T-helper 17 cell (primary cell): ENCODE measurements at places on chromosomes 7 and 10. TPM values are rescaled to one million over a fixed set of nuclear protein-coding genes. Genes with fewer than 3 reads are reported as not detected.

Gene GPR26
- not detected for total RNA-seq

DNA sequence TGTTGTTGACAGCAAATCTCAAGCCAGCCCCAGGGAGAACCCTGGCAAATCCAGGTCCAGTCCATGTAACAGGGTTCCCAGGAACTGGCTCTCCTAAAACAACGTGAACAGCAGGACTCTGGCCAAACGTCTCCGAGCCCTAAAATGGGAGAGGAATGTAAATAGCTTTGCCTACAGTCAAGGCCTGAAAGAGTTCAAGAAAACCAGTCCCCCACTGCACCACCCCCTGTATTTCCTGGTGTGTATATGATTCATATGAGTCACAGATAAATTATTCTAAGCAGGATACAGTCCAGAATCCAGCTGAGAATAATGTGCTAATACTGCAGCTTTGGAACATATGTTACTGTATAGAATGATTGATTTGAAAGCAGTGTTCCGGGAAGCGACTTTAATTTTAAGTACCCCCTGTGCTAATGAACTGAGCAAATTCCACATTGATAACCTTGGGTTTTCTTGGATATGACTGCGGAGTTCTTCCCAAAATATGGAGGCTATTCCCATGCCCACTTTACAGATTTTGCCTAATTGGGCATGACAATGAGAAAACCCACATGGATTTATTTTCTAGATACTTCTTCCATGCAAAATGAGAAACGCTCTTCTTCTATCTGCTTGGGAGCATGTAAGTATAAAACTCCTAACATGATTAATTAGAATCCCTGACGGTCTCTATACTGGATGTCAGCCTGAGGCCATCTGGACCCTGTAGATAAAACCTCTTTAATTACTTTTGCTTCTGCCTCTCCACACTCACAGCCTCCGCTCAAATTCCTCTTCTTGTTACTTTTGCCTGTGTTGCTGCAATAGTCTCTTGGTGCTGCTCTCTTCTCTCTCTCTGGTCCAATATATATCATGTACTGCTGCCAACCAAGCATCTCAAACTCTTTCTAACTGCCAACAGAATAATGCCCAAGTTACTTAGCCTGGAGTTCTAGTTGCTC lies 50.2 kb downstream of the LAMB4 start:
- DNase-seq = no peak

GRCh38 chr7:30674420-30674819 lies 7.8 kb downstream of the CRHR2 start:
- no peak for DNase-seq

DNA sequence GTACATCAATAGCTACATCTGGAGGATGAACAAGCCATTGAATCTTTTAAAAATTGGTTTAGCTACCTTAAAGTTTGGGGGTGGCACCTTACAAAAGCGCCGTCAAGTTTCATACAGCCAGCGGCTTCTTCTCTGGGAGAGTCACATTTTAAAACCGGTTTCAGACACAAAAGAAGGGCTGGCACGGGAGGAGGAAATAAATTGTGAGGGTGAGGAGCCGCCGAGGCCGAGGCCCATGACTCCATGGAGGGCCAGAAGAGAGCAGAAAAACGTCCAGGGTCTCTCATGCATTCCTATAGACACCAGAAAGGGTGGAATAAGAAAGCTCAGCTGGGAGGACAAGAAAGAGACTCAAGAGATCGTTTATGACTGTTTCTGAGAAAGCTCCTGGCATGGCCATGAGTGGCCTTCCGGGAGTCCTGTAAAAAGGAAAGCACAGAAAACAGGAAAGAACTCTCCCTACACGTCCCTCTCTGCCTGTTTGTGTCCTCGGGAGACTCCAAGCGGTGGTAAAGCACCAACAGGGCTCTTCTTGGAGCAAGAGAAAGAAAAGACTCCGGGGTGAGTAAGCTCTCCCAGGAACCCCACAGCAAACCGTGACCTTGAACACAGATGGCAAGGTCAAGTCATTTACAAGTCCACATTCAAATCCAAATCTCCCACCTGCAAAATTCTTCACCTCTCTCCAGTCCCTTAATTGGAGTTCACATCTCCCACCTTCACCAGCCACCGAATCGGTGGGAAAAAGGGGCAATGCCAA lies 1.8 kb downstream of the FRAT2 start:
- DNase-seq = no peak

- no peak for DNase-seq
These were observed 104.4 kb upstream of the ZMIZ1 start for GRCh38 chr10:78964274-78964951.

DNA sequence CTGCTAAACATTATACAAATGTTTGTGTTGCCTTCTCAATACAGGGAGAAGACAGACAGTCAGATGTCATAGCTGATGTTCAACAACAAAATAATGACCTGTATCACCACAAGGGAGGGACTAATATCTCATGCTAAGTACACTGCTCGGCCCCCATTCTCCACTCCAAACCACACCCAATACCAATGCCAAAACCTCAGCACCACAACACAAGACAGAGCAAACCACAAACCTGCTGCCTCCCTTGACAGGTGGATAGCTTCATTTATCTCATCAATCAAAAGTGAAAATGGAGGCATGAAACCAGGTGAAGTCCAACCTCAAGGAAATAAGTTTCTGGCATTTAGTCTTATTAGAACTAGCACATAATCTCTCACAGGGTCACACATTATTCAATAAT lies 109.5 kb downstream of the PARD3 start:
- DNase-seq = no peak

DNA sequence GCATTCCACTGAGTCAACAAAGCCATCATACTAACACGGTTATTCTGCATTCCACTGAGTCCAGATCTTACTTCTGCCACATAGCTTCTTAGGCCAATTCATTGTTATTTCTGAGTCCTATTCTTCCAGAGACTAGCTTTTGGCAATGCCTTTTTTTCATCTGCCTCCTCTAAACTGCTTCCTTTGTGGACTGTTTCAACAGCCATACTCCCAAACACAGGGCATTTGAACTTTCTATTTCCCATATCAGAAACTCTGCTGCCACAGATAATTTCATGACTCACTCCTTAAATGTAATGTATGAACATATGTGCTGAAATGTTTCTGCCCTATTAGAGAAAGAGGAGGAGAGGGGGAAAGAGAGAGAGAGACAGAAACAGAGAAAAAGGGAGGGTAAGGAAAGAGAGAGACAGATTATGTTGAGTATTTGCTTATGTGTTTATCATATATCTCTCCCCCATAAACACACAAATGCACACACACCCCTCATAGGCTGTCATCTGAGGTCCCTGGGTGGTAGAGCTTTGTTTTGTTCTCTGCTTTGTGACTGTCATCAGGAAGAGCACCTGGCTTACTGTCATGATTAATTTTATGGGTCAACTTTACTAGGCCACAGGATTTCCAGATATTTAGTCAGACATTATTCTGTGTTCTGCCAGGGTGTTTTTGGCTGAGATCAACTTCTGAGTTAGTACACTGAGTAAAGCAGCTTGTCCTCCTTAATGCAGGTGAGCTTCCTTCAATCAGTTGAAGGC lies 308.0 kb upstream of the KCND2 start:
- DNase-seq = no peak

DNA sequence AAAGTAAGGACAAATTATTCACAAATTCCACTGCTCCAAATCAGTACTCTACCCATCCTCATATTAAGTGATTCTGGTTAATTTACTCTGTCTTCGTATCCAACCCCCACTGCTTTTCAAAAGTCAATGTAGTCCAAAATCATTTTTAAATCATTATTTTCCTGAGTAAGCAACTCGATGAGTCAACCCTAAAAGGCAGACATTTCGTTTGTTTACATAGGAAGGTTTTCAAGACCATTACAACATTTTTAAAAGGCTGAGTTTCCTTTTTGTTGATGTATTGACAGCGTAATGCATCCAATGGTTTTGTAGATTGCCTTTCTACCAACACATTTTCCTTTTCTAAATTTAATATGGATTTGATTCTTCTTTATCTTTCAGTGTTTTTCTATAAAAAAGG lies 523.0 kb upstream of the ANKRD30A start:
- DNase-seq = no peak

GRCh38 chr10:50788951-50789945 lies 49.5 kb downstream of the ASAH2B start:
- DNase-seq = no peak

Gene SH2D4B
- 0.18 TPM for total RNA-seq

DNA sequence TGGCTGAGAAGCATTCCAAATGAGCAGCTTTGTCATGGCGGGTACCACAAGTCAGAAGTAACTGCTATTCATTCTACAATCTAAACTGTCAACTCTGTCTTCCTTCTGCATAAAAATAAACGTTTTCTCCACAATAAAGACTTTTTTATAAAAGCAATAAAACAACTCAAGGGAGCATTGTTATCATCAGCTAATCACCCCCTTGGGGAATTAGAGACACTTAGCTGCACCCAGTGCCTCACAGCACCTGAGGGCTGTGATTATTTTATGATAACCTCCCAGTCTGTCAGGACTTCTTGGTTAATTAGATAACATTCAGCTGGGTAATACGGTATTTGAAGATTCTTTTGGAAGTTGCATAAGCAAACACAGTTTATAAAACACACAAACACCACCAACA lies 155.6 kb downstream of the PPP1R3A start:
- DNase-seq = no peak

DNA sequence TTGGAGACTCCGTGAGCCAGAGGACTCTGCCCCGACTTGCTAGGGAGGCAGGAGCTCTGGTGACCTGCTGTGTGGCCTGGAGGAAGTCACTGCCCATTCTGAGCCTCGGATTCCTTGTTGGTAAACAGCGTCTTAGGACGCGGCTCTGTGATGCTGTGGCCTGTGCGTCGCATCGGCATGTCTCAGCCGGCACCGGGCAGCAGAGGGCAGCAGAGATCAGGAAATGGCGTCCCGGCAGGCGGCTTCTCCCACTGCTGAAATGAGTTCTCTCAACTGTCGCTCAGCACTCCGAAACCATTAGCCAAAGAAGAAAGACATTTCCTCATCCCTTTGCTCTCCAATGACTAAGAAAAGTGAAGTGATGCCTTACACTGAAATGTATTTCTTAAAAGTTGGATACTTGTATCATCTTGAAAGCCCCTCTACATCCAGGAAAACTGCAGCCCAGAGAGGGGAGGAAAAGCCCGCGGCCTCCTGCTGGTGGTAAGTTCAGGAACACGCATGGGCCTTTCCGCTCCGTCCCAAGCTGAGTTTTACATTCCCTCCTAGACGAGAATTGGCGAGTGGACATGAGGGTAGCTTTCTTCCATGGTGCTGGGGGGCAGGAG lies 91.7 kb downstream of the WDR11 start:
- DNase-seq = peak; percentile 69

DNA sequence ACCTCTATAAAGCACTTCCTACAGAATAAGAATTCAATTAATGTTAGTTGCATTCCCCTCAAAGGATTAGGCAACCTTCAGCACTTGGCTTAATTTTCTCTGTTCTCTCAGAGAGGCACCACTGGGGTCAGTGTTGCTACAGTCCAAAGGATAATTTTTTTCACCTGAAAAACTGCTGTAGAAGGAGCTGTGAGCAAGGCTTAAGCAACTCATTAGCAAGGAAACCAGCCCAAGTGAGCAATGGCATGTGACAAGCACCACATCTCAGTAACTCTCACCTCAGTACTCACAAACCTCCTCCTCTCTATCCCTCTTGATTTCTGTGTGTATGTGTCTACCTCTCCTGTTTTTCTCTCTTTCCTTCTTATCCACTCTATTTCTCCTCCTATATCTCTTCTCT lies 55.9 kb downstream of the DGKI start:
- DNase-seq = no peak

Gene OR9A2
- total RNA-seq = not detected

Gene TRIM56
- total RNA-seq = 38.4 TPM

- DNase-seq = no peak
These were observed 53.5 kb upstream of the FRMD4A start for GRCh38 chr10:14384116-14384730.

DNA sequence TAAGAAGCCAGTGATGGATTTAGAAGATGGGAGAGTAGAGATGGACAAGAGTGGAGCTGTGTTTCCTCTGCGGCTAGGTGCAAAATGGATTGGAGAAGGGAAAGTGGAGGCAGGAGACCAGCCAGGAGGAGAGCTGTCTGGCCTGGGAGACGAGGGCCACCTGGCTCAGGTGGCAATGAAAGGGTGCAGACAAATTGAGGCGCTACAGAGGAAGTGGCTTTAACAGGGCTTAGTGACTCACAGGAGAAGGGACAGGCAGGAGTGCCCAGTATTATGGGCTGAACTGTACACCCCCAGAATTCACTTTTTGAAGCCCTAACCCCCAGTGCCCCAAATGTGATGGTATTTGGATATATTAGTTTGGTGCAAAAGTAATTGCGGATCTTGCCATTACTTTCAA lies 65.6 kb upstream of the DUSP5 start:
- DNase-seq = no peak

DNA sequence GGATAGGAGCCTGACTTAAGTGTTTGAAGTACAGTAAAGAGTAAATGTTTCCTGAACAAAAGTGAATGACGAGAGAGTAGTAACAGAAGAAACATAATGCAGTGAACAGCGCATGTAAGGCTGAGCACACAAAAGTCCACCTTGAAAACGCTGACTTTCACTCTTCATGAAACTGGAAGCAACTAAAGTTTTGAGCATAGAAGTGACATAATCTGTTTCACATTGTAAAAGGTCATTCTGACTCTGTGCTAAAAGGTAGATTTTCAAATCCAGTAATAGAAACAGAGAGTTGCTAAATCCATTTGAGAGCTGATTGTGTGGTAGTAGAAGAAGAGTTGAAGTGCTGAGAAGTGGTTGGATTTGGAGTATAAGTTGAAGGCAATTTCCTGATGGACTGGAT lies 1037.0 kb downstream of the CNTNAP2 start:
- no peak for DNase-seq

- no peak for DNase-seq
These were observed 18.7 kb downstream of the CLIP2 start for GRCh38 chr7:74307738-74308505.
